ENCODE measurements at places on chromosomes 1 and 21.

- DNase-seq = no peak
Measured at GRCh38 chr1:185213091-185213490, 56.1 kb downstream of the SWT1 start.

GRCh38 chr1:185652348-185652747 is 81.8 kb upstream of the HMCN1 start:
- no peak for DNase-seq

DNA sequence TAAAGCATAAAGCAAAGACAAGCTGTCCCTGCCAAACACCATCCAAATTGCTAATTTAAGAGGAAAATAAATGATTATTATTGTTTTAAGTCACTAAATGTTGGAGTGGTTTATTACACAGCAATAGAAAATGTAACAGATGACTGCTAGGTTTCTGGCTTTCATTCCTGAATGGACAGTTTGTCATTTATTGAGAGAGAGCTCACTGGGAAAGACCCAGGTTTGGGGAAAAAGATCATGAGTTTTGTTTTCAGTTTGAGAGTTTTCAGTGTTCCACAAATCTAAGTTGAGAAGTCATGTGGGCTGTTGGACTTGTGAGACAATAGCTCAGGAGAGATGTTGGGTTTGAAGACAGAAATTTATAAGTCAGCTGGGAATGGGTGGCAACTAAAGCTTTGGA is 5.4 kb downstream of the GPA33 start:
- DNase-seq = no peak

DNA sequence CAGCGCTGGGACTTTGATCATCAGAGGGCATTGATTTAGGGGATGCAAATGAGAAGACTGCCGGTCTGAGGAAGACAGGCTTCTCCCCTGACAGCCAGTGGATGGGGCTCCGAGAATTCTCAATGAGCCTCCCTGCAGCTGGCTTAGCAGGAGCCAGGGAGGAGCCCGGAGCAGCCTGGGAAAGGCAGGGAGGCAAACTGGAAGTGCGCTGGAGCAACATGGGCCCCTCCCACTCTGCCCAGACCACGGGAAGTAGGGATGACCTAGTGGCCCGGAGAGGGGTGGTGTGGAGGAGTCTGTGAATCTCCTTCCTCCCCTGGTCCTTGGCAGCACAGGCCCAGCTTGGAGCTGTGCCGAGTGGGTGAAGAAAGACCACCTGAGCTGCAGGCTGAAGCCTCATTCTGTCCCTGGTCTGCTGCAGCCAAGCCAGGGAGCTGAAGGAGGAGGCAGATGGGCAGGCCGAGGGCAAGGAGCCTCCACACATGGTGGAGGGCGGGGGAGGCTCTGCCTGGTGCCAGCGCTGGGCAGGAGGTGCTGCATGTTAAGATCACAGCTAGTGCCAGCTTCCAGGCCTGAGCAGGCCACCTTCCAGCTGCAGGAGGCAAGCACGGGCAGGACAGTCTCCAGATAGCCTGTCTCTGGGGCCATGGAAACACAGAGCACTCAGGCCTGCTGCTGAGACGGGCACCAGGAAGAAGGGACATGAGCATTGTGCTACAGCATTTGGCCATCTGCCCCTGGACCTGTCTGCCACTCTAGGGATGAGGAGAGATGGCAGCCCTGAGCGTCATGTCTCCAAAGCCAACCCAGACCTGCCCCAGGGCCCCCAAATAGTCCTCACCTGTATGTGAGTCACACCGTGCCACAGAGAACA is 12.2 kb upstream of the CLSTN1 start:
- no peak for DNase-seq

- DNase-seq = no peak
Measured at GRCh38 chr1:180765151-180765550, 133.3 kb downstream of the XPR1 start.

- DNase-seq = no peak
Measured at GRCh38 chr1:26772687-26773086, 15.1 kb upstream of the PIGV start.

All from NCI-H2081 treated with DMSO at 0.1 percent for 48 hours (cell line).